ENCODE measurements at places on chromosomes 1 and 21. TPM values are rescaled to one million over a fixed set of nuclear protein-coding genes. Genes with fewer than 3 reads are reported as not detected.

The CYP4A11 gene
- not detected for total RNA-seq

The BSND gene
- total RNA-seq, result not detected

DNA sequence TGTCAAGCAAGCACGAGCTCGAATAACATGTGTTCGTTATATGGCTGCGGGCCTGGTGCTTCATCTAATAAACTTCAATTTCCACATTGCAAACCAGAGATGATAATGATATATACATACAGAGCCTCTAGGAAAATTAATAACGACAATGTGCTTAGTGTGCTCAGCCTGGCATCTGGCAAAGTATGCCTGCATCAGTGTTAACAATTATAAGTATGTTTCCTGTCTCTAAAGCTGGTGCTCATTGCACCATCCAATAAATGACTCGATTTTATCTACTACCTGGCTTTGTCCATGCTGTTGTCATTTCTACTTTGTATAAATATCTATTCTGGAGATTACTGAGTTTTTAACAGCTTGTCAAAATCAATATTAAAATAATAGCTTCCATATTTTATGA lies 1402.6 kb downstream of the MRPL39 start:
- no peak for DNase-seq

DNA sequence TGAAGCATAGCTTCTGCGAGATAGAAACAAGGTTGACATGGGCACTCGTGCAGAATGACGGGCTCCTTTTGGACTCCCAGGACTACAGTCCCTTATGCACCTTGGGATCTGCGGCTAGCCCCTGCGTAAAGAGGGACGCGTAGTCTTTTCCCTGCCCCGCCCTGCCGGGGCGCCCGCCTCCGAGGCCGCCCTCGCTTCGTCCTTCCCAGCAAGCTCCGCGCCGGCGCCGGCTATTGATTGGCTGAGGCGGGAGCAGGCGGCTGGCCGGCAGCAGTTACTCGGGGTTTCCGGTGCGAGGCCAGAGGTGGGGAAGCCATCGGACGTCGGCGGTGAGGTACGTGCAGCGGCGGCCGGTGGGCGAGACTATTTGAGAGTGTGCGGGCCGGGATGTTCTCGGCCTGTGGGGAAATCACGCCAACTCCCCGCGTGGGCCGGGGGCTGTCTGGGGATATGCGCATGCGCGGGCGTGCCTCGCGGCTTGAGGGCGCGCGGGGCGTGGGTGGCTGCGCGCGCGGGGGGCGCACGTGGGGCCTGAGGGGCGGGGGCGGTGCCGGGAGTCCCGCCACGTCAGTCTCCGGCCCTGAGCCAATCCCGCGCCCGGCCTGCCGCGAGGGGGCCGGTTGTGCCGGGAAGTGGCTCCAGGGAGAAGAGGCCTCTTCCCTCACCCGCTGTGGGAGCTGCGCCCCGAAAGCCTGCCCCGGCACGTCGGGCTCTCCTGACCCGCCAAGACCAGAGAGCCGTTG lies at the start of gene TXLNA:
TSS of gene TXLNA (plus strand) at position 233 of the 743 bp plus-strand sequence. CDS start 671 bp downstream, outside the sequence.
- no peak for DNase-seq

DNA sequence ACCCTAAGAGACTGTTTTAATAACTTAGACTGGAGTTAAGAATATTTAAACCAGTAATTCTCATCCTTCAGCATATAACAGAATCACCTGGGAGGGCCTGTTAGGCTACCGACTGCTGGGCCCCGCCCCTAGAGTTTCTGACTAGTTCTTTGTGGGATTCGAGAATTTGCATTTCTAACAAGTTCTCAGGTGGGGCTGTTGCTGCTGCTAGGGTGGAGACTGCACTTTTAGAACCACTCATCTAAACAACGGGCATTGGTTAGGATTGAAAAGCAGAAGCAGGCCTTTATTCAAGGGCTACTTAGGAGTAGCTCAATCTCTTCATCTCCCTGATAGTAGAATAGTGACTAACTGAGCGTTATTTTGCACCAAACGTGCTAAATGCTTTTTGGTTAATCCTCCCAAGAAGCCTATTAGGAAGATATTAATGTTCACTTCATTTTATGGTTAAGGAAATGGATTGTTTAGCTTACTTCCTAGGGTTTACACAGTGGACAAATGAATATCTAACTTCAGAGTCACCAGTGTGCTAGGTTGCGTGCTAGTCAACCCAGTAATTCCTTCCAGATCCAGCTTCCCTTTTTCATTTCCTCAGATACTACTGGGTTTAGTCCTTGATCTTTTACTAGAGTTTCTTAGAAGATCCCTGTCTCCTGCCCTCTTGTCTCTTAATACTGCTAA lies 31.1 kb upstream of the UAP1 start:
- DNase-seq, result no peak
